ENCODE measurements at places on chromosomes 6 and 20.
A peak's percentile ranks its signal among the peaks of the same experiment; 100 is the strongest.

DNA sequence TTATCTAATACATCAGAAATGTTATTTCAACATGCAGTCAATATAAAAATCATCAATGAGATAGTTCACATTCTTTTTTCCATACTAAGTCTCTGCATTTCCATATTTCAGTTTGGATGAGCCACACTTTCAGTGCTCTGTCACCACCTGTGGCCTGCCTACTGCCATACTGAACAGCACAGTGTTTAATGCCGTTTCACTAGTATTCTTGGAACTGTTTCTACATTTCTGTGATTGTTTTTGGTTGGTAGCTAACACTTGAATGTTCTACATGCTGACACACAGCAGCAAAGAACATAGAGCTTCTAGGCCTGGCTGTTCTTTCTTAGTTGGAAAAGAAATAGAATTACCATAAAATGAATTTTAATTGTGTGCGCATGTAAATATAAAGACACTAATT lies 61.4 kb upstream of the KIF25 start:
- DNase-seq: no peak

DNA sequence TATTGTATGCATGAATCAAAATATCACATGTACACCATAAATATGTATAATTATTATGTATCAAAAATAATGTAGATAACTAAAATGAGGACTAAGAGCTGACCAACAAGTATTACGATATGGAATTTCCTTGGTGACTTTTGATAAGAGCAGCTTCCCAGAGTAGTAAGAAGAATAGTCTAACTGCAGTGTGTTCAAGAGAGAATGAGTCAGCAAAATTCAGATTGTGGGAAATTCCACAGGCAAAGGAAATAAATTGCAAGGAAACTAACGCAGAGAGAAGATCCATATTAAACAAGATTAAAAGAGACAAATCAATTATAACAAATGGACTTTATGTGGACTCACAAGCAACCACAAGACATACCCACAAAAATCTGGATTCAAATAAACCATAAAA lies 26.4 kb downstream of the FRK start:
- peak; percentile 48 for DNase-seq

DNA sequence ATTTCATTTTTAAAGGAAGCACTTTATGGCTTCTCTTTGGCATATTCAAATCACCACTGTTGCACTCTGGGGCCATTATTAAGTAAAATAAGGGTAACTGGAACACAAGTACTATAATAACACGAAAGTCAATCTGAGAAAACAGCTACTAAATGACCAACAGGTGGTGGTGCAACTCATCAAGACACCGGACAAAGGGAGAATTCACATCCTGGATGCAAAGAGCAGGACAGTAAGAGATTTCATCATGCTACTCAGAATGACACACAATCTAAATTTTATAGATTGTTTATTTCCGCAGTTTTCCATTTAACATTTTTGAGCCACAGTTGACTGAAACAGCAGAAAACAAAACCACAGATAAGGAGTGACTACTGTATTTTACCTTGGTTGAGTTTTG lies 27.6 kb upstream of the LY86 start:
- no peak for DNase-seq

GRCh38 chr6:168370310-168370991 lies 50.9 kb upstream of the DACT2 start:
- DNase-seq: peak; percentile 28

GRCh38 chr20:10061641-10062040 lies 26.9 kb downstream of the ANKEF1 start:
- DNase-seq: no peak

DNA sequence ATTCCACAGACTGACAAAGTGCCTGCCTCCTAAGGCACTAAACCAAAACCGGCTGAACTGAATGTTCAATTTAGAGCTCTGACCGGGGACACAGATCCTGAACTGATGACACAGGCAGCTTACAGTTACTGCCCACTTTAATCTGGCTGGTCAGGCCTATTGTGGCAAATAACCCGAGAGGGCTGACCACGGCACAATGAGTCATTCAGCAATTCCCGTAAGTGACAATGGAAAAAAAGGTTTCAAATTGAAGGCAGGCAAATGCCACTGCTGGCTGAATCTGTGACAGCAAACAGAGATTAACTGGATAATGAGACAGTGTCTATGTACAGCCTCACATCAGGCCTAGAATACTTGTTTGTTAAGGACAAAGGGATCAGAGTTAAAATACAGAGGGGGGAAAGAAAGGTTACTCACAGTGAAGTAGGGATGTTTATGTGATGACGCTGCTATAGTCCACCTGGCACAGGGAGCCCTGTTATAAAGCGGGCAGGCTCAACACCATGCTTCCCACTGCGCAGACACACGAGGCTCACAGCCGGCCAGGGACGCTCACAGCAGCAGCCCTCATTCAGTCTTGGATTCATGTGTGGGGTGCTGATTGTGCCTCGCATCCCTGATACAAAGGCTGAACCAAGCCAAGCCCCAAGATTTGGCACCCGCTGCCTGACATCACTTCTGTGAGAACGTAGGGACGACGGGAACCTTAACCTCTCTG lies 54.4 kb downstream of the RTN4IP1 start:
- peak; percentile 39 for DNase-seq

GRCh38 chr20:25323496-25324246 lies 67.0 kb downstream of the ABHD12 start:
- no peak for DNase-seq

- no peak for DNase-seq
These were observed 9.3 kb downstream of the GFRA4 start for GRCh38 chr20:3653921-3654320.

Measured in kidney glomerular epithelial cell (primary cell).